ENCODE measurements at places on chromosomes 13 and 19.

DNA sequence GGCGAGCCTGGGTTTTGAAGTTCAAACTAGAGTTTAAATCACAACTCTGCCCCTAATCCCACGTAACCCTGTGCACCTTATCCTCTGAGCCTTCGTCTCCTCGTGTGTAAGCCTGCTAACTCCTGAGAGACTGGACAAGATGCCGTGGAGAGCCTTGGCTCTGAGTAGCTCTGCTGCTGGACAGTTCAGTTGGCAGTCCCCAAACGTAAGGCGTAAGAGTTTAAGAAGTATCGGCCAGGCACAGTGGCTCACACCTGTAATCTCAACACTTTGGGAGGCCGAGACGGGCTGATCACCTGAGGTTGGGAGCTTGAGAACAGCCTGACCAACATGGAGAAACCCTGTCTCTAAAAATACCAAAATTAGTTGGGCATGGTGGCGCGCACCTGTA is 4.7 kb upstream of the CD79A start:
- no peak for DNase-seq

- no peak for DNase-seq
Measured at GRCh38 chr19:54418030-54418929, 3.0 kb downstream of the TTYH1 start.

- peak; percentile 81 for DNase-seq
Measured at GRCh38 chr19:11324079-11324661, 15.3 kb downstream of the RAB3D start.

- DNase-seq = no peak
Measured at GRCh38 chr19:34793565-34793964, 20.6 kb upstream of the ZNF599 start.

- DNase-seq = no peak
Measured at GRCh38 chr13:35131471-35131870, 189.4 kb downstream of the NBEA start.

DNA sequence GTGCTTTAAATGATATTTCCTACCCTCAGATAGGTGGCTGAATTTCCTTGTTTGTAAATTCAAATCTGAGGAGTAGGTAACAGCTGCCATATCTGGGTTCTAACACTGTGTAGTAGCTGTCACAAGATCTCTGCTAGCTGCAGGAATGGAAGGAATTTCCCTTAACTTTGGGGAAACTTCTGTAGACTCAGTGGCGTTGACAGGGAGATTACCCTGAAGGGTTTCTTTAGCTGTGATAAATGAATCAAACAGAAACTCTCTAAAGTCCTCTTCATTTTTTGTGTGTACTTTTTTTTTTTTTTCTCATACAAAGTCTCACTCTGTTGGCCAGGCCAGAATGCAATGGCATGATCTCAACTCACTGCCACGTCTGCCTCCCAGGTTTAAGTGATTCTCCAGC is 5.3 kb upstream of the EPSTI1 start:
- DNase-seq = no peak

Measured in uterus (tissue), 4 donors.